Subcutaneous preadipocyte (primary cell): ENCODE measurements at places on chromosomes 2 and 18. TPM values are rescaled to one million over a fixed set of nuclear protein-coding genes. Genes with fewer than 3 reads are reported as not detected.

LRATD1 gene
- 0.37 and 1.2 TPM in 2 replicates for total RNA-seq

POTEC gene
- not detected in 2 replicates for total RNA-seq

CAVIN2 gene
- 20.6 and 30.9 TPM in 2 replicates for total RNA-seq

ALK gene
- total RNA-seq, result not detected in 2 replicates

MREG gene
- total RNA-seq, result 1.8 and 2.7 TPM in 2 replicates

NETO1 gene
- total RNA-seq, result not detected in 2 replicates

GAL3ST2 gene
- total RNA-seq, result not detected in 2 replicates

POTEJ gene
- not detected in 2 replicates for total RNA-seq

NYAP2 gene
- not detected in 2 replicates for total RNA-seq

NRP2 gene
- total RNA-seq, result 2.5 and 3.7 TPM in 2 replicates

METAP1D gene
- total RNA-seq, result 12.5 and 15.8 TPM in 2 replicates

DNAH7 gene
- 0.39 and 0.73 TPM in 2 replicates for total RNA-seq

RAB6C gene
- total RNA-seq, result not detected in 2 replicates

RNF152 gene
- 0.37 and 1.2 TPM in 2 replicates for total RNA-seq

SERPINB7 gene
- 0.59 TPM in 1 of 2 replicates, not detected in the other for total RNA-seq

BUB1 gene
- total RNA-seq, result 36.7 and 68.6 TPM in 2 replicates

CD28 gene
- total RNA-seq, result not detected in 2 replicates

GPN1 gene
- total RNA-seq, result 29.4 and 33.4 TPM in 2 replicates

CHN1 gene
- 25.4 and 28.3 TPM in 2 replicates for total RNA-seq

AQP4 gene
- total RNA-seq, result not detected in 2 replicates

DUSP2 gene
- total RNA-seq, result 0.37 and 0.78 TPM in 2 replicates

MATN3 gene
- total RNA-seq, result 0.39 and 0.73 TPM in 2 replicates

ANO7 gene
- total RNA-seq, result 0.73 and 0.78 TPM in 2 replicates

SPEG gene
- total RNA-seq, result 11.5 and 15.4 TPM in 2 replicates

PECR gene
- total RNA-seq, result 10.0 and 16.5 TPM in 2 replicates
